ENCODE measurements at places on chromosomes 4 and X.

DNA sequence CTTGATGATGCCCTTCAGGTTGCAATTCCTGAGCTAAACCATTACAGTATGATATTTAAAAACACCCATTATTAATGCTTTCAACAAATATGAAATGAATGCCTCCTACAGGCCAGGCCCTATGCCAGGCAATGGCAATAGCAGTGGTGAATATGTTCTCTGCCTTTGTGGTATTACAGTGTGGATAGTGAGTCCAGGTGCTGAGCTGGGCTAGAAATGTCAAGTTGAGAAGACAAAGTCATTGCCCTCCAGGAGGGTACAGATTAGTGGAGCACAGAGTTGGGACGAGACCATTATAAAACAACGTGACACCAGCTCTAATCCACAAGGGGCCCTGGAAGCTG is 81.9 kb downstream of the RBM47 start:
- no peak for DNase-seq

- no peak for DNase-seq
Measured at GRCh38 chrX:45768666-45769236, 568.1 kb upstream of the DIPK2B start.

- DNase-seq = no peak
Measured at GRCh38 chr4:40294339-40294738, 40.8 kb upstream of the CHRNA9 start.

GRCh38 chr4:100060765-100061416 is 110.8 kb upstream of the H2AZ1 start:
- no peak for DNase-seq

DNA sequence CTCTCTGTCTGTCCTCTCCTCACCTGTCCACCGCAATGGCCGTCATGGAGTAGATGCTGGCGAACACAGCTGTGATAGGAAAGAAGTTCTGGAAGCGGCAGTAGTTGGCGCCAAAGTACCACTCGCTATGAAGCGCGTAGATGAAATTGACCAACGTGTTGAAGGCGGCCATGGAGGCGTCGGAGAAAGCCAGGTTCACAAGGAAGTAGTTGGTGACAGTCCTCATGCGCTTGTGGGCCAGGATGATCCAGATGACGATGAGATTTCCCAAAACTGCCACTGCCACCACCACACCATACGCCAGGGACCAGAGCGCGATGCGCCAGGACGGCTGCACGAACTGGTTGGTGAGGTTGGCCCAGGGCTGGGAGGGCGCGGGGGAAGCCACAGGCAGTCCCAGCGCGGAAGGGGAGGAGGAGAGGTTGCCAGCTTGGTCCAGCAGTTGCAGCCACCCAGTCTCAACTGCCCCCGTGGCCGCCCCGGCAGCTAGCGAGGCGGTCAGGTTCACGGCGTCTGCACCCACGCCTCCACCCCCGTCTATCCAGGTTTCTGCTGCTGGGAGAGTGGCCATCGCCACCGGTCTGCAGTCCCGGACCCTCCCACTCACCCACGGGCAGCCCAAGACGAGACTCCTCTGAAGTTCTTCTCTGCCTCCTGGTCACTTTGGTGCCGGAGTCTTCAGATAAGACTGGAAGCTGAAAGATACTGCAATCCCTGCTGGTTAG is 518 bp downstream of the TACR3 start:
- DNase-seq = no peak

- DNase-seq = peak; percentile 30
Measured at GRCh38 chr4:98544818-98545414, 113.5 kb downstream of the TSPAN5 start.
